Large intestine (tissue), 12 donors: ENCODE measurements at places on chromosomes 13 and 19.
A peak's percentile ranks its signal among the peaks of the same experiment; 100 is the strongest.

- no peak for DNase-seq
Measured at GRCh38 chr19:18002347-18002850, 5.6 kb upstream of the ARRDC2 start.

- DNase-seq: peak; percentile 24
Measured at GRCh38 chr13:46211116-46211482, 629 bp upstream of the LRRC63 start.

GRCh38 chr19:55778331-55778730 lies 9.4 kb downstream of the RFPL4AL1 start:
- DNase-seq: no peak

- DNase-seq: no peak
Measured at GRCh38 chr13:46181377-46181839, 569 bp downstream of the LCP1 start.

DNA sequence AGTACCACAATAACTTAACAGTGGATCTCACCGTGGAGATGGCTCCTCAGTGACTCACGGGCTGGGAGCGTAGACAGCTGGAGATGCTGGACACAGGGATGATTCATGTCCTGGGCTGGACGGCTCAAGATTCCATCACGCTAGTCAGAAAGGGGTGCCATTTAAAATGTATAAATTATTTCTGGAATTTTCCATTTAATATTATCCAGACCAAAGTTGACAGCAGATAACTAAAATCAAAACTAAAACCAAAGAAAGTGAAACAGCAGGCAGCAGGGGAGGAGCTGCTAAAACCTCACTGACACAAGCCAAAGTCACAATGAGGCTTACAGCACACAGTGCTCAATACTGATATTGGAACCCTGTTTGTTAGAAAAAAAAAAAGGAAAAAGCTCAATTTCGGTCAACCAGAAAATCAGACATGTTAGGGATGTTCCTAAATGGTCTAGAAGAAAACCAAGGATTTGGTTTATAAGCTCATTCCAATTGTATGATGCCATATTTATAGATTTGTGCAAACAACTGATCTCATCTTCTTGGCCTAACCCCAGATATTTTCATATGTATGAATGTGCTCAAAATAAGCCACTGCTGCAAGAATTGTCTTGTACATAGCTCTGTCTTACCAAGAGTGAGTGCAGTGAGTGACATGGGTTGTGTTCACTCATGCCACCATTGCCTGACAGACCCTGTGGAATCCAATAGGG lies 111.8 kb downstream of the SACS start:
- DNase-seq: peak; percentile 7
